Stimulated activated CD4-positive, alpha-beta T cell treated with anti-CD3 and anti-CD28 coated beads, Interleukin-1b, Interleukin-23, amount 100 ng/mL, for 1 hour (primary cell): ENCODE measurements at places on chromosomes 3 and 15.

DNA sequence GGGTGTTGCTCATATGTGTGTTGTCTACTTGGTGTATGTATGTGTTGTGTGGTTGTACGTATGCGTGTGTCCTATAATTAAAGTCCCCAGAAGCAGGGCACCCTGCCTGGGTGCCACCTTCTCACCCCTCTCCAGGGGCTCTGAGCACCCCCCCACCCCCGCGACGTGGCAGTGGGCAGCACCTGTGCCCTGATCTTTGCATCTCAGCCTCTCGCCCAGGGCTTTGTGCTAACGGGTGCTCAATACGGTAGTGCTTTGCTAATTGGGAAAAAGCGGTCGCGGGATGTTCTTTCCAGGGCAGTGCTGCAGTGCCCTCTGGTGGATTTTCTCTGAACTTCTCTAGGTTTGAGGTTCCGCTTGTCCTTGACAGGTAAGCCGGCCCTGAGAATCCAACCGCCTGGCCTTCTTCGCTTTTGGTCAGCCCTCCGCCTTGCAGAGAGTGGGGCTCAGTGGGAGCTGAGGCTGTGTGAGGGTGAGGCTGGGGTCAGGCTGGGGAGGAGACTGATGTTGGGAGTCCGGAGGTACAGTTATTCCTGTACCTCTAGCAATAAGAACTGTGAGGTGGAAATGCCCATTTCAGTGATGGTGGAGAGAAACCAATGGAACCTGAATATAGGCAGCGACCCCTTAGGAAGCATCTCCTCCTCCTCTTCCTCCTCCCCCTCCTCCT, 17.6 kb upstream of the EPHB3 start:
- DNase-seq, result peak; percentile 38

DNA sequence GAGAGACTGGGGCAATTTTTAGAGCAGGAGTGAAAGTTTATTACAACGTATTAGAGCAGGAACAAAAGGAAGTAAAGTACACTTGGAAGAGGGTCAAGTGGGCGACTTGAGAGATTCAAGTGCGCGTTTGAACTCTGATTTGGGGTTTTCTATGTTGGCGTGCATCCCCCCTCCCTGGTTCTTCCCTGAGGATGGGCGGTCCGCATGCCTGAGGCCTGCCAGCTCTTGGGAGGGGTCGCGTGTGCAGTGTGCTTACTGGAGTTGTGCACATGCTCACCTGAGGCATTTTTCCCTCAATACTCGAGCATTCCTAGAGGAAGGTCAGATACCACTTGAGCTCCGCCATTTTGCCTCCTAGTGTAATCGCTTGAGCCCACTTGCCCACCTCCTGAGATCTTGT, 10.4 kb upstream of the CHAC1 start:
- DNase-seq, result no peak

DNA sequence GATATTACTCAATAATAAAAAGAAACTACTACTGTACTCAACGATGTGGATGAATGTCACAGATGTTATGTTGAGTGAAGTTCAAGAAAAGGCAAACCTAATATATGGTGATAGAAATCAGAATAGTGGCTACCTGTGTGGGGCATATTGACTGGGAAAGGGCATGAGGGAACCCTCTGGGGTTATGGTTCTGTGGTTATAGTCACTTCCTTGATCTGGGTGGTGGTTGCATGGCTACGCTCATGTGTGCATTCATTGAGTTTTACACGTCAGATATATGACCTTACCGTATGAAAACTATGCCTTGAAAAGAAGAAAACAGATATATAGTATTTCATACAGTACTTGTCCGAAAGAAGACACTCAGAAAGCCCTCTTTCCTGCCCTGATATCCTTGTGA, 331.0 kb upstream of the LRRFIP2 start:
- DNase-seq, result no peak

DNA sequence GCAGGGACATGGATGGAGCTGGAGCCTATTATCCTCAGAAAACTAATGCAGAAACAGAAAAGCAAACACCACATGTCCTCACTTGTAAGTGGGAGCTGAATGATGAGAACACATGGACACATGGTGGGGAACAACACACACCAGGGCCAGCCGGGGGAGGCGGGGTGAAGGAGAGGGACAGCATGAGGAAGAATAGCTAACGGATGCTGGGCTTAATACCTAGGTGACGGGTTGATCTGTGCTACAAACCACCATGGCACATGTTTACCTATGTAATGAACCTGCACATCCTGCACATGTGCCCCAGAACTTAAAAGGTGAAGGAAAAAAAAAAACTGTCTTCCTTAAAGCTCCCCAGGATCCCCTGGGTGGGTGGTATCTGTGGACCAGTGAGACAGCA, 87.1 kb downstream of the ADAMTS17 start:
- no peak for DNase-seq

DNA sequence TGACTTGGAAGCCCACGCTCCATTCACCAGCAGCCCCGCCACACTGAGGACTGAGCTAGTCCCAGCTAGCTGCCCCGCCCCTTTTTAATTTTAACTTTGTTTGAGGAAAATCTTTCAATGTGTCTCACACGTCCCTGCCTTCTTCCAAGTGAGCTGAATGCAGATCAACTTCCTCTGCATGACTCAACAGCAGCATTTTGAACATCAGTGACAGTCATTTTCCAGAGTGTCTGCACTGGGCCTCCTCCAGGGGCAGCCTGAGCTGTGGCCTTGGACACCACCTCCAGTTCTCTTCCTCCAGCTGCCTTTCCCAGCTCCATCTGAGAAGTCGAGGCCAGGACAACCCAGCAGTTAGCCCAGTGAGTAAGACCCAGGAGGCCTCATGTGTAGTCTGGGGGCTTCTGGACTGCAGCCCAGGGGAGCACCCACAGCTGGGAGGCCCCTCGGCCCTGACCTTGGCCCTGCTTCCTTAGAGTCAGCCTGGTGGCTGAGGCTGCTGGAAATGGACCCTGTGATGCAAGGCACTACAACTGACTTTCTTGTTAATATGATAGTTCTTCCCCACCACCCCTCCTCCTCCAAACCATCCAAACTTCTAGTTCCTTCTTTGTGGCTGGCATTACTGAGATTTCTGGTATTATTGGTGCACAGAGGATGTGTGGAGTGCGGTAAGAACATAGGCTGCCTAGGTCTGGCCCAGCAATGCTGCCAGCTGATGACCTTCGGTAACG, 21.4 kb upstream of the ESYT3 start:
- no peak for DNase-seq

DNA sequence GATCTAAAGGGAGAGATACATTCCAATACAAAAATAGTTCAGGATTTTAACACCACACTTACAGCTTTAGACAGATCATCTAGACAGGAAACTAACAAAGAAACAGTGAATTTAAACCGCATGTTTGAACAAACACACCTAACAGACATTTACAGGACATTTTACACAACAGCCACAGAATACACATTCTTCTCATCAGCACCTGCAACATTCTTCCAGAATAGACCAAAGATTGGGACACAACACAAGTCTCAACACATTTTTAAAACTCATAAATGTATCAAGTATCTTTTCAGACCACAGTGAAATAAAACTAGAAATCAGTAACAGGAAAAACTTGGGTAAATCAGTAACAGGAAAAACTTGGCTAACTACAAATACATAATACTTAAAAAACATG, 256.3 kb downstream of the MCTP2 start:
- DNase-seq, result no peak

DNA sequence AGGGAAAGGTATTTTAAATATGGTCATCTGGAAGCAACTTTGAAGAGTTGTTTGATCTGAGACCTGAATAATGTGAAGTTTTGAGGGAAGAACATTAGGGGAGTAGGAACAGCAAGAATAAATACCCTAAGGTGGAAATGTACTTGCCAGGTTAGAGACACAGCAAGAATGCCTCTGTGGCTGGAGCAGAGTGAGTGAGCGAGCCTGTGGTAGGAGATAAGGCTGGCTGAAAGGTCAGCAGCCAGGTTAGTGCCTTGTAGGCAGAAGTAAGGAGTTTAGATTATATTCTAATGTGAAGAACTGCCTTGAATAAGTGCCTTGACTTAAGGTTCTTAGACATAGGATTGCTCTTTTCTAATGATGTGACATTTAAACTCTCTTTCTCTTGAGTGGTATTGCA, 18.3 kb downstream of the LRRC49 start:
- no peak for DNase-seq

DNA sequence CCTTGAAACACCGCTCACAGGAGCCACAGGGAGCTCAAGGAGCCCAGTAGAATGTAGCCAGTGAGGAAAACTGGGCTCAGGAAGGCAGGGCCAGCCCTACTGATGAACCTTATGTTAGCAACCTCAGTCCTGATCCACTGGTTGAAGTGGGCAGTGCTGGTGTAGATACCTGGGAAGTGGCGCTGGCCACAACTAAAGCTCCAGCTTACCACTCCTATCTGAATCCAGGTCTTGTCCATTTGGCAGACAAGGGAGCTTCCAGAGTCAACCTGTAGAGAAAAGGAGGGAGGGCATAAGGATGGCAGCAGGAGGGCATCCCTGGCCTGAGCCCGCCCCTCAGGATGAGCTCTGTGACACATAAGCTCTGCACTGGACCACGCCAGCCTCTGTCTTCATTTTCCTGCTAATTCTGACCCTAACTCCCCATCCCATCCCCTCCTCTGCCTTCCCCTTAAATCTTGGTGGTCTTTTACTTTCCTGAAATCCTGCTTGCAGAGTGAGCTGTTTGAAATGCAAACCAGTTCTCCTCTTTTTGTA, 2.1 kb upstream of the PRSS50 start:
- no peak for DNase-seq

GRCh38 chr3:69821133-69821532, 81.9 kb downstream of the MITF start:
- DNase-seq, result no peak

GRCh38 chr3:130490241-130490640, 26.7 kb upstream of the COL6A6 start:
- DNase-seq, result no peak

GRCh38 chr3:114428044-114428595, 134.3 kb downstream of the TIGIT start:
- no peak for DNase-seq

DNA sequence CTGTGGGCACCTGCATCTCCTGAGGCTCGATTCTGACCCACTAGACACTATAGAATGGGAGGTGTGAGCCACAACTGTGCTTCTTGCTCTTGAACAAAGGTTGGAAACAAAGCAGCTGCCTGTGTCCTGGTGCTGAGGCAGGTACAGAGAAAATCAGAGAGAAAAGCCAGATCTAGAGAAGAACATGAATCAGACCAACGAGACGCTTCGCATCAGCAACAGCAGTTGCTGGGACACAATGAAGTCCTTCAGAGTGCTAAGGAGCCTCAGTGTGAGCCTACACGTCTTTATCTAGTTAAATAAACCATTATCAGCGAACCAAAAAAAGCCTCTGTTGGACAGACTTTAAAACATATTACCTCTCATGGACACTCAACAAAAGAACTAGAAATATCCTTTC, 86.3 kb upstream of the MEX3B start:
- no peak for DNase-seq

GRCh38 chr3:23496165-23496564, 293.0 kb downstream of the UBE2E2 start:
- DNase-seq, result no peak

DNA sequence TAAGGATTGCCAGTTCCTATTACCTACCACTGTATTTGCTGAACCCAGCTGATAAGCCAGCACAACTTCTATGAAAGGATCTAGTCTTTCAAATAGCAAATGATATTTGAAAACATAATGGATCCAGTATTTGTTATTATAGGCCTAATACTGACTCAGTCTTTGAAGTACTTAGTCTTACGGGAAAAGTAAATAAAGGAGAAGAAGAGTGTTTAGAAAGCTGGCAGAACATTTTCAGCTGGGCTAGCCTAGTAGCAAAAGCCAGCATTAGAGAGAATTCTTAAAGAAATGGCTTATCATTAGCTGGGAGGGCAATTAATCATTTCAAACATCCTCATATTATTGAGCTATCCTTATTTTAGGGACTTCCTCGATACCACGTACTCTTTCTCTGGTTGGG, 101.4 kb upstream of the GOLIM4 start:
- DNase-seq, result no peak

DNA sequence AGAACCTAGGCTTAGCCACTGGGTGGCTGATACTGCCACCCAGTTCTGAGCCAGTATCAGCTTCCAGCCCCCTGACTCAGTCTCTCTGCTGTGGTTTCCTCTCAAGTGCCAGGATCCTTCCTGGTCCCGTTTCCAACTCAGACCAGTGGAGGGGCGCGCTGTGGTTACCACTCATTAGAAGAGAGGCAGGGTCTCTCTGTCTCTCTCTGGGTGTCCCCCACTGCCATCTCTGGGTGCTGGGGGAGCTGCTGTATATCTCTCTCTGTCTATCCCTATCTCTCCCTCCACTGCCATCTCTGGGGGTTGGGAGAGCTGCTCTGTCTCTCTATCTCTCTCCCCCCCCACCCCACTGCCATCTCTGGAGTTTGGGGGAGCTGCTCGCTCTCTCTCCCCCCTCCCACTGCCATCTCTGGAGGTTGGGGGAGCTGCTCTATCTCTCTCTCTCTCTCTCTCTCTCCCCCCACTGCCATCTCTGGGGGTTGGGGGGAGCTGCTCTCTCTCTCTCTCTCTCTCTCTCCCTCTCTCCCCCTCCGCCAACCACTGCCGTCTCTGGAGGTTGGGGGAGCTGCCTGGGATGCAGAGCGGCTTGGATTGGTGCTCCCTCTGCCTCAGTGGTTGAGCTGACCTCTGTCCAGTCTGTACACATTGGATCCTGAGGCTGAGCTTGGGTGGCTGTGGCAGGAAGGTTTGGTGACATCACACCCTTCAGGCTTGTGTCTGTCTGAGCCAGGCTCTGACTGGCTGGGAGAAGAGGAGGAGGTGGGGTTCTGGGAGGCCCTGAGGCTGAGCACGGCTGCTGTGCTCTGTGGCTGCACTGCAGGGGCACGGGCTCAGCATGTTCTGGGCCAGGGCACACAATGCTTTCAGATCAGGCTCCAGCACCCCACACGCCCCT, 98.9 kb downstream of the APBA2 start:
- DNase-seq, result no peak

DNA sequence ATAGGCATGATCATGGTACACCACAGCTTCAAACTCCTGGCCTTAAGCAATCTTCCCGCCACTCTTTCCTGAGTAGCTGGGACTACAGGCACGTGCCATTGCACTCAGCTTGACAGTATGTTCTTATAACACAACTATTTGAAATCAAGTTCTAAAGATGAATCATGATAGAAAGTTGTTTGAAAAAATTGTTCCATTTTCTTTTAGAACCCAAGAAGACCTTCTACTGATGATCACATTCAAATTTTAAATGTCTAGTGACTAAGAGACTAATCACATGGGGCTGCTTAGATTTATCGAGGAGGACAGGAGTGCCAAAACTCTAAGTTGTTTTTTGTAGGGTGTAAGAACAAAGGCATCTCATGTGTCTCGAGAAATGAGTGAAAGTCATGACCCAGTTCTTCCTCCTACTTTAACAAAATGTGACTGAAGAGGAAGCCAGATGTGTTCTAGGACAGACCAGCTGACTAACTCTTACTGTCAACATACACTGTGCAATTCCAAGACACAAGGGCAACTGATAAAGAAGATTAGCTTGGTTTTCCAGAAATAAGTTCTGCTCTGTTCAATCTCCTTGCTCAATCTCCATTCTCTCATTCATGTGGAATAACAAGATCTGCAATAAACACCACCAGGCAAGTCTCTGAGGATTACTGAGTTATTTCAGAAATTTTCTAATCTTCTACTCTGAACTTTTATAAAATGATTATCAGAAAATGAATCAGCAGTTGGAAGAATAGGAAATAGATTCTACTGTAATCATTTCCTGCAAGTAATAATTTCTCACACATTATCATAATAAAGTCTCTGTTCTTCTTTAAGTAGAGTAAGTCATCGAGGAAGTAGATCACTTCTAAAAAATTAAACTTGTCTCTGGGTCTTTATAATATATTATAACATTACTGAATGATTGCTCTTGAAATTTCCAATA, 122.6 kb upstream of the CCNL1 start:
- no peak for DNase-seq
